ENCODE measurements at places on chromosomes 5 and 9.

- no peak for DNase-seq
These were observed 90.5 kb downstream of the RASEF start for GRCh38 chr9:82972446-82972845.

- no peak for DNase-seq
These were observed 26.0 kb downstream of the ELL2 start for GRCh38 chr5:95935553-95936100.

DNA sequence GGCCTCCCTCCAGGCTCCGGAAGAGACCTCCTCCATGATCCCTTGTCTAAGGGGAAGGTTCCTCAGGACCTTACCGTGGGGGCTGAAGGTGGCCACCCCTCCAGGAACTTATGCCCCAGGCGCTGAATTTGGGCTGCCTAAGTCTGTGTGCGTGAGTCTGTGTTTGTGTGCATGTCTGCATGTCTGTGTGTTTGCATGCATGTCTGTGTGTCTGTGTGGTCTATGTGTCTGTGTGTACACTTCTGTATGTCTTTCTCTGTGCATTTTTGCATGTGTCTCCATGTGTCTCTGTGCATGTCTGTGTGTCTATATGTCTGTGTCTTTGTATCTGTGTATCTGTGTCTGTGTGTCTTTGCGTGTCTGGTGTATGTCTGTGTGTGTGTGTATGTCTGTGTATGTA, 20.5 kb downstream of the ABO start:
- DNase-seq, result no peak

DNA sequence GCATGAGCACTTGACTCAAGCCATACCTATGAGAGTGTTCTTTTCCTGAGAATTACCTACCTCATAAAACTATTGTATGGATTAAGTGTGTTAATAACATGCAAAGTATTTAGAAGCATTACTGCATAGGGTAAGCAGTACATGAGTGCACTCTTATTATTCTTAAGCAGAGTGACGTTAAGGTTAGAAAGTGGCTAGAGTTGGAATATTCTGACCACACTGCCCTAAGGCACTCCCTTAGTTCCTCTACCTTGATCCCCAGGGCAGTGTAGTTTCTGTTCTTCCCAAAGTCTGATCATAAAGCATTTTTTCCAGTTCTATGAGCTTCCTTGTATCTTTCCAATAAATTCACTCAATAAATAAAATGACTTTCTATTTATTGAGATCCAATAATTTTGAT, 189.2 kb downstream of the PCSK1 start:
- no peak for DNase-seq
